Ascending aorta (tissue), 2 donors: ENCODE measurements at places on chromosomes 1 and 21.

DNA sequence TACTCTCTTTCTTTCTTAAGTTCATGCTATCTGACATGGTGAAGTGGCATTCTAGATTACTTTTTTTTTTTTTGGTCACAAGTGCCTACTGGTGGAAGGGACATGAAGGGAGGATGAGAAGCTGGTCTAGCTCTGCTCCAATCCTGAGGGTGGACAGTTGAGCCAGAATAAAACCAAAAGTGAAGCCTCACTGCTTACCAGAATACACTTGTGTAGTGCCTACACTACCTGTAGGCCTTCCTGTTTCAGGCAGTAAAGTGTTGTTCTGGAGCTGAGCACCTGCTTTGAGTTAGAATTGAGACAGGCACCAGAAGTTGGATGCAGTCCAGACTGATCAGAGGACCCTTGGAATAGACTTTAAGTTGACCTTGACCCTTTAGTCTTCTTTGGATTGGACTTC is 40.4 kb upstream of the APOBEC4 start:
- DNase-seq, result no peak

DNA sequence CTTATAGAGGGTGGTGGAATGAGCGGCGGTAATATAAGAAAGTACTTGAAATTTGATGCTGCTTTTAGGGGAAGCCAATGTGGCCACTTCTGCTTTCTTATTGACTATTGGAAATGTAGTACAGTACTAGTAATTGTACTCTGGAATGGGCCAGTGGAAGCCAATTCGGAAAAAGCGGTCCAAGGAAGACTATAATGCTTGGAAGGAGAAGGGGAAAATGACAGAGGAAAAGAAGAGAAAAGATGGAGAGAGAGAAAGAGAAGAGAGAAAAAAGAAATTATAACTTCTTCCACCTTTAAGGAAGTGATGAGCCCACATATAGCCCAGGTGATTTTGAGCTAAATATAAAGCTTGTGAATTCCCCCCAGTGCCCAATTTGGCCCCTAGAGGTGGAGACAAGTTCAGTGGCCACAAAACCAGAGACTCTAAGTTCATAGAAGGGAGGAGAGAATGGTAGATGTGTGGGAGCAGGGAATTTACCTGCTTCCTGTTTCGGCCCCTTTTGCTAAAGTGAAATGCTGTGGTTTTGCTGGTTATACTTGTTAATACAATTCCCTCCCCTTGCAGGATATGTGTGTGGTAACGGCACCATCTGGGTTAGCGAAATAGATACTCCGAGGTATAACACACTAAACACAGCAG is 35.7 kb upstream of the DUSP10 start:
- DNase-seq, result no peak

DNA sequence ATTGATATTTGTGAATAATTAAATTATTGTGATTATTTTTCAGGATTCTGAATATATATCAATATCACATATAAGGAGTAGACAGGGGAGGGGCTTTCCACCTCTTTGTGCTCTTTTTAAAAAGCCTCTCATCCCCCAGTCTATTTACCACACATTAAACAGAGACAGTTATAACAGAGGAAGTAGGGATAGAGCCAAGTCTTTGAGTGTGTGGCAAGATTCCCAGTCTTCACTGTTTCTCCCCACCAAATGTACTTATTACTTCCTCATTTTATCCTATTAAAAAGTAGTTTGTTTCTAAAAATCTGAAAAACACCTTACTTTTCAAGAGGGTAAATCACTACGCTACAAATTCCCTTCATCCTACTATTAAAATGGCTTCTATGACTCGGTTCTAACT is 46.7 kb downstream of the EPS15 start:
- no peak for DNase-seq

DNA sequence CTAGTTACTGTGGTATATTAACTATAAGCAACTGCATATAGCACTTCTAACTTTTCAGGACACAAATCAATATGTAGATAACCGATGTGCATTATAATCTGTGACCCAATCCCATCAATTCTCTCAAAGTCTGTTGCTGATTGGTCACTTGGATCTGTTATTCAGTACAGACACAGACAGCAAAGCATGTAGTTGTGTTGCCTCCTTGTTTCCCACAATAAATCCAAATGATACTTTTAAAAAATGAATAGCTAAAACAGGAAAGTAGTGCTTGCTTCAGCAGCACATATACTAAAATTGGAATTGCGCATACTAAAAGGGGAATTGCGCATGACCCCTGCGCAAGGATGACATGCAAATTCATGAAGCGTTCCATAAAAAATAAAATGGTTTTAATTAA is 28.1 kb downstream of the NDC1 start:
- no peak for DNase-seq

- DNase-seq, result no peak
These were observed 444.7 kb upstream of the NFIA start for GRCh38 chr1:60637651-60638050.

DNA sequence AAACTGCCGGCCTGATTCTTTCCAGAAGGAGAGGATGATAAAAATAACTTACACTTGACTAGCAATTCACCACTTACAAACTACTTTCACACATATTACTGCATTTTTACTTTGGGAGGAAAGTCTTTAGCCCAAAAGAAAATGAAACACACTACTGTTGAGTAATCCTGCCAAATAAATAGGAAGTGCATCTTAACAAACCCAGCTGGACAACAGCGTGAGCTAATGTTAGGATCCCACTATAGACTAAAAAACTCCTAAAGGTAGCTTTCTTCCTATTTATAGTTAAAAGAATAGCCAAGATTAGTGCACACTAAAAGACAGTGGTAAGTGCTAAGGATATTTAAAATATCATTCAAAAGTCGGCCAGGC is 83.8 kb downstream of the HSF2BP start:
- no peak for DNase-seq

GRCh38 chr1:7113136-7113535 is 327.9 kb downstream of the CAMTA1 start:
- DNase-seq, result no peak

GRCh38 chr1:86537928-86538695 is 8.8 kb upstream of the CLCA4 start:
- no peak for DNase-seq

DNA sequence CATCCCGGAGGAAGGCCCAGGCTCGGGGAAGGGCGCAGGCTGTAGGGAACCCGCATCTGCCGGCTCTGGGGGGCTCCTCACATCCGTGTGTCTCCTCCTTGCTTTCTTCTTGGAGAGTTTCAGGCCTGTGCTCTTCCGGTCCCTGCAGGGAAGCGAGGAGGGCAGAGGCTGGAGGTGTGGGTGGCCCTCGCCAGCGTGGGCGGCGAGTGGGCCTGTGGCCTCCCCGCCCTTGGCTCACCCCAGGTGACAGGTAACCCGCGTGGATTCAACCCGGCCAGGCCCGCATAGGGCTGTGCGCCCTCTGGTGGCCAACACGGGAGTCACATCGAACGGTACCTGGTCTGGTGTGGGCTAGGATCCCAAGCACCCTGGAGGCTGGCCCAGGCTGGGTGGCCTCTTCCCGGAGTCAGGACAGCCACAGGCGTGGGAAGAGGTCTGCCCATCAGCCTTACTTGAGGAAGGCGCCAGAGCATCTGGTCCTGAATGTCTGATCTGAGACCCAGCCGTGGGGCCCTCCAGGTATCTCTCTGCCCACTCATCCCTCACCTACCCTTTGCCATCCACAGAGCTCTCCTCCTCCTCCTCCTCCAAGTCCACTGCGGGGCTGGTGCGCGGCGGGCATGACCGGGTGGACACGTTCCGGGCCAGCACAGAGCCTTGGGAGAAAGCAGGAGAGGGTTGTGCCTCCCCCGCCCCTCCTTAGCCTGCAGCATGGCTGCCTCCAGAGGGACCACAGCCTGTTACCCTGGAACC is 9.6 kb upstream of the TNFRSF25 start:
- DNase-seq, result no peak

DNA sequence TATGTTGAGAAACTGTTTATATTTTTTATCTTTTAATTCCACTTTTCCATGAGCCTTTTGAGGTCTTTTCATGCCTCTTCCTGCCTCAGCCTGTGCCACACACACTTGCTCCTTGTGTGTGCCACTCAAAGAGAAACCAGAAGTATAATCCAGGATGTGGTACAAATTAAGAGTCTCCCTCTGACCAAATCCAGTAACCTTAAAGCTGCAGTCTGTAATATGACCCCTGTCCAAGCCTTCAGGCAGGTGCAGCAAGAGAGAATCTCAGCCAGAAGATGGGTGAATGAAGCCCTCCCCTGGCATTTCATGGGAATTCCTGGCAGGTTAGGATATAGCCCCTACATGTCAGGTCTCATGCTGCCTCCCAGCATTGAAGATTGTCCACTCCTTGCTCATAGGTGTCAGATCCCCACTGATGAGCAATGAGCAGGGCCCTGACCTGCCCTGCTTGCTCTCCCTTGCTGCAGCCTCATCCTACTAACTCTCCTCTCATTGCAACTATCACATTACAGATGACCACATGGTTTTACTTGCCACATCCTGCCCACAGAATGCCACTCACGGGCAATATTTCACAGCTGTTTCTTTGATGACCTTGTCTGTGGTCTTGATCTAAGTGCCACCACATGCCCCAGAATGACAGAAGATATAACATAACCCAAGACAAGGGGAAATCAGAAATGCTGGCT is 169.3 kb downstream of the SEC16B start:
- no peak for DNase-seq

GRCh38 chr1:7940745-7941436 is at the start of gene TNFRSF9:
TSS of gene TNFRSF9 (minus strand) at chr1:7940839. CDS start at chr1:7939994, 845 bp downstream.
- DNase-seq, result peak; percentile 61

DNA sequence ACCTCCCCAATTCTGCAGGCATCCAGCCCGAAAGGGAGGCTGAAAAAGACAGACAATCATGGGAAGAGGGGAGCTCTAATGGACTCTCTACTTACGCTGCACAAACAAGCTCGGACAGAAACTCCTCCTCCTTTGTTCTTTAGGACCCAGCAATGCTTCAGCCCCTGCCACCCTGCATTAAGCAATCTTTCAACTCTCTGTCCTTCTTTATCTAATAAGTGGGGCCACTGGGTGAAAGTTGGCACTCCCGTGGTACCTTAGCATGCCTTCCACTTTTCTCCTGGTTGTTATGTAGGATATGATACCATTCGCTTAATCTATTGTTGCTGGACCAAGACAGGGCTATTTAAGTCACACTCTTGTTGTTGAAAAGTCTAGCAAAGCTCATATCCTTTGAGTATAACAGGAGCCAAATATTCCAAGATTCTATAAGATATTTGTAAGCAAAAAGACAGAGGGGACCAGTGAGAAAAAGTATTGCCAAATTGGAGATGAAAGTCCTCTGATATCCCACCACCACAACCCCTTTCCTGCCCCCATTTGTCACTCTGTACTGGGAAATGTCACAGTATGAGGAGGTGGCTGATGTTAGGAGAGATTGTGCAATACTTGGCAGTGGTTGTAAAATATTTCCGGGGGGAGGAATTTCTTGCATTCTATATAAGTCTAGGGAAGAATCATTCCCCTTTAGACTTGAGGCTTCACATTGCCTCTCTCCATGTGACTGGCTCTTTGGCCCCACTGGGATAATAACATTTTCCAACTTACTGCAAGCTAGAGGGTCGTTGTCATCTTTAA is 137.3 kb upstream of the GJB5 start:
- no peak for DNase-seq

DNA sequence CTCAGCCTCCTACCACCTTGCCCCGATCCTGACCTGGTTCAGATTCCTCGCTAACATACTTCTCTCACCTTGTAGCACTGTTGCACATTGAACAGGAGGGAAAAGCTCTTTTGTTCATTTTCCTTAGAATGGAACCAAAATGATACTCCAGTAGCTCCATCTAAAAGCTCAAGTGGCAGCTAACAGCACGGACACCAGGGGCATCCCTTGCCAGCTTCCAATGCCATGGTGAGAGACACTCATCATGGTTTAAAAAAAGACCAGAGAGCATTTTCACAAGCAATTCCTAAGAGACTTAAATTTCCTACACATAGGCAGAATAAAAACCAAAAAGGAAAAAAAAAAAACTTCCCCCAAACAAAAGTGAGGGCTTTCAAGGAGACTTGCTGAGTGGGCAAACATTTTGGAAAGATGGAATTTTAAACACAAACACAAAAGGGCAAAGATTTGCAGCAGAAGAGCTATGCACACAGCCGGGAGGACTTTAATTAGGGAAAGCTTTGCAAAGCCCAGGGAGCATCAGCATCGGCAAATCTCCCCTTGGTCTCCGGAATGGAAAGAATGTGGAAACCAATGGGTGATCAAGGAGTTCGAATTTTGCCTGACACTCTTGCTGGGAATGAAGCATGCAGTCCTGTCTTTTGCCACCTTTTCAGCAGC is 84.3 kb downstream of the CAPZB start:
- no peak for DNase-seq

- no peak for DNase-seq
These were observed 2.8 kb downstream of the REG4 start for GRCh38 chr1:119808491-119808890.

DNA sequence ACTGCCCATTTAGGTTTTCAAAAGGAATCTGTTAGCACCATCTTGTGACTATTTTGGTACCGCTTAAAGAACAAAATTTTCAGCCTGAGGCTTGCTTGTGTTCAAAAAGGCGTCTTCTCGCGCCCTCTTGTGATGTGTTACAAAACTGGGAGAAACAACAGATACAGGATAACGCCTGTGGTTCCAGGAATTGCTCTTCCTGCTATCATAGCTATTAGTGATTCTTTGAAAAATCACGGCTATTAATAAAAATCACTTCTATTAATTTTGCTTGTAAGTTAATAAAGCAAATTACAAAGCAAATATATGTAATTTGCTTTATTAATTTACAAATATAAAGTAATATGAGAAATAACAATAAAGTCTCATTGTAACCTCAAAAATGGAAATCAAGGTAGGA is 82.2 kb upstream of the ABCD3 start:
- no peak for DNase-seq

DNA sequence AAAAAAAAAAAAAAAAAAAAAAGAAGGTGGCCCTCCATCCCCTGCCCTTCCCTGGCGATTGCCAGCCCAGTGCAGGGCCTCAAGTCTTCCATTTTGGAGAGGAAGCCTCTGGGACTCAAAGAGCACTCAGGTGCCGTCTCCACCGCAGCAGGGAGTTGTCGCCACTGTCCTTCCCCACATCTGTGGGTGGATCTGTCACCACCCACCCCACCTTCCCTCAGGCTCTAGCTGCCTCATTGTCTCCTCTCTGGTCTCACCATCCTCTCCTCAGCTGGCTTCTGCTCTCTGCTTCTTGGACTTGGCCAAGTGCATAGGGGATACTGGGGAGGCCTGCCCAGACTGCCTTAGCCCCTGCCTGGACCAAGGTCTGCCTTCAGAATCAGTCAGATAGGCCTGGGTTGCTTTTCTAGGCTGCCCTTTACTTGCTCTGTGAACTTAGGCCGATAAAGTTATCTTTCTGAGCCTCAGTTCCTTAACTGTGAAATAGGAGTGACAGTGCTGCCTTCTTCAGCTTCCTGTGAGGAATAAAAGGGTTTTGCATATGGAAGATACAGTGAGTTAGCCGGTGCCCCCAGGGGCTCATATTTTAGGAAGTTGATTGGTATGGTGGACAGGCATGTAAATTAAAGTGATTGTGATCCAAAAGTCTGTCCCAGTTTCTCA is 15.8 kb downstream of the RCC1 start:
- DNase-seq, result no peak

GRCh38 chr1:117271959-117272358 is 61.2 kb upstream of the VTCN1 start:
- no peak for DNase-seq

GRCh38 chr1:45400049-45400448 is 59.8 kb upstream of the MUTYH start:
- DNase-seq, result no peak
